SJCRH30 (cell line): ENCODE measurements at places on chromosomes 3 and 15. TPM values are rescaled to one million over a fixed set of nuclear protein-coding genes. Genes with fewer than 3 reads are reported as not detected.
A peak's percentile ranks its signal among the peaks of the same experiment; 100 is the strongest.

DNA sequence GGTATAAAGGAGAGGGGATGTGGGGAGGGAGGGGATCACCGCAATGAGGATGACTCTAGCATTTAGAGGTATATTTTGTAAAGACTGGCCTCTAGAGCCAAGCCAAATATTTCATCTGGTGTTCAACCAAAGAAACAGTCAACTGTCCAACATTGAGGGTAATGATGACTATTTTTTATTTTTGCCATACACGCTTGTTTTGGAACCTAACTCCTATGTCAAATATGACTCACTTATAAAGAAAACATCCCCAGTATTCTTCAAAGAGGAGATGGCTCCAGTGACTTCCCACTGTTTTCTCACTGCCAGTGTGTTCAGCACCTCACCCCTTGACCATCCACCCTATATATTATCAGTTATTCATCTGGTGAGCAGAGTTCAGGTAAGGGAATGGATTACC lies 77.3 kb downstream of the WNT5A start:
- DNase-seq: no peak

GRCh38 chr3:4615750-4616149 lies 122.6 kb downstream of the ITPR1 start:
- no peak for DNase-seq

DNA sequence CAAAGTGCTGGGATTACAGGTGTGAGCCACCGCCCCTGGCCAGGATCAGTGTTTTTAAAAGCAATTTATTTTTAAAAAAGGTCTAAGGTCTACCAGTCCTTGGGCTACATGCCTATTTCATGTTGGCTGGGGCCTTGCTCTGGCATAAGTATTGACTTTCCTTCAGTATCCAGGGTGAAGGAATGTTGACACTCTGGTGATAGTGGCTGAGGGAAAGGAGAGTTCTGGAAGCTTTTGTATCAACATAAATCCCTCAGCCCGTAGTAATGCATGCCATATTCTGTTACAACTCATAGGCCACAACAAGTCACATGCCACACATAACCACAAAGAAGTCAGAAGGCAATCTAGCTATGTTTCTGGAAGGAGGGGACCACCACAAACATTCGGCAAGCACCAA lies 273.9 kb downstream of the ROBO2 start:
- no peak for DNase-seq

GRCh38 chr3:9223672-9224071 lies 25.8 kb downstream of the SRGAP3 start:
- no peak for DNase-seq

DNA sequence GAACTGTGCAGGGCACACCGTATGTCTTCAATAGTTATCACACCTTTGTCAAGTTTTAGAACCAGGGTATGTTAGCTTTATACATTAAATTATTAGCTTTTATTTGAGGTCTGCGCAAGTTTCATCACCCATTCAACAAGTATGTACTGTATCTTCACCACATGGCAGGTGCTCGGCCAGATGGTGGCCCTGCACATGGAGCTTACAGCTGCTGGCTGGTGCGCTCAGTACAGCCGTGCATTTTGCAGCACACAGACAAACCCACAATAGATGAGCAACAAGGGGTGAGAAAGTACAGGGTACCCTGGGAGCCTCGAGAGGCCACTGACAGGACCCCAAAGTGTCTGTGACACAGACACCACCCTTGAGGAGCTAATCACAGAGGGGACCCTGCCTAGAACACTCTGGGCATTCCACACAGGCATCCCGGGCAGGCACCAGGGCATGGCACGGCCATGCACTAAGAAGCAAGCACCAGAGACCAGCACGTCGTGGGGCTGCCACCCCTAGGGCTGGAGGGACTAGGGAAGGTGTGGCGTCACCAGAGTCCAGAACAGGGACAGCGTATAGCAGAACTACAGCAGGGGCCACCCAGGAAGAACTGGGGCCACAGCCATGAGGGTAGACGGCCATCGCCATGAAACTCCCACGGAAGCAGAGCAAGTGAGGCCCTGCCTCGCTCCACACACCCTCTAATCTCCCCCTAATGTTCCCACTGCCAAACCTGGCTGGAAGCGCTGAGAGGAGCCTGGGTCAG lies 27.4 kb downstream of the ZXDC start:
- DNase-seq: no peak

- DNase-seq: no peak
Observed at GRCh38 chr3:25992606-25993005, 202.7 kb downstream of the OXSM start.

- DNase-seq: no peak
Observed at GRCh38 chr3:152199102-152199840, 69.5 kb upstream of the MBNL1 start.

GRCh38 chr15:25239471-25240345 lies 199.1 kb downstream of the UBE3A start:
- DNase-seq: no peak

- peak; percentile 21 for DNase-seq
Observed at GRCh38 chr15:100350434-100351226, 8.9 kb upstream of the ADAMTS17 start.

DNA sequence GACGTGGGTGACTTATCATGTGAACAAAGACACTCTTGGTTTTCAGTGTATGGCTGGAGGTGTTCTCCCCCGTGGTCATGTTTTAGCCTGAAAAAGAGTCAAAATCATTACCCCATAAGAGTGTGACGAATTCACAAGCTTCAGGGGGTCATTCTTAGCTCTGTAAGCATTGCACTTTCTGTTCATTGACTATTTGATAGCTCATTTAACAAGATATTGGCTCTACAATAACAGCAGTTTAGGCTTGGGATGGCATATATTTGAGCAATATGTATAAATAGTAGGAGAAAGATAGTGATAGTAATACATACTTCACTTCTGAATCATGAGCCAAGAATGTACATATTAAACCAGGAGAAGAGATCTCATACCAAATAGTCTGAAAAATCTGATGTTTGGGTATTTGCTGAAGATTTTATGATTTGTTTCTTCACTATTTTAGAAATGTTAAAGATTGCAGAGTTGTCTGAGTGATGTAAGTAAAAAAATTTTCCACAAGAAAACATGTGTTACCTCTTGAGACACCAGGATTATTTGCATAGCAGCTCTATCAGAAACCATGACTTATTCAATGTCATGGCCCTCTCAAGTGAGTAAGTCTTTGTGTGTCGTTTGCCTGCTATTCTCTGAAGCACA lies 996.0 kb downstream of the OTOL1 start:
- peak; percentile 42 for DNase-seq

- DNase-seq: peak; percentile 84
Observed at GRCh38 chr3:124812291-124813265, 74.6 kb downstream of the ITGB5 start.

GRCh38 chr3:187198490-187198889 lies 1.2 kb downstream of the RTP1 start:
- DNase-seq: no peak

DNA sequence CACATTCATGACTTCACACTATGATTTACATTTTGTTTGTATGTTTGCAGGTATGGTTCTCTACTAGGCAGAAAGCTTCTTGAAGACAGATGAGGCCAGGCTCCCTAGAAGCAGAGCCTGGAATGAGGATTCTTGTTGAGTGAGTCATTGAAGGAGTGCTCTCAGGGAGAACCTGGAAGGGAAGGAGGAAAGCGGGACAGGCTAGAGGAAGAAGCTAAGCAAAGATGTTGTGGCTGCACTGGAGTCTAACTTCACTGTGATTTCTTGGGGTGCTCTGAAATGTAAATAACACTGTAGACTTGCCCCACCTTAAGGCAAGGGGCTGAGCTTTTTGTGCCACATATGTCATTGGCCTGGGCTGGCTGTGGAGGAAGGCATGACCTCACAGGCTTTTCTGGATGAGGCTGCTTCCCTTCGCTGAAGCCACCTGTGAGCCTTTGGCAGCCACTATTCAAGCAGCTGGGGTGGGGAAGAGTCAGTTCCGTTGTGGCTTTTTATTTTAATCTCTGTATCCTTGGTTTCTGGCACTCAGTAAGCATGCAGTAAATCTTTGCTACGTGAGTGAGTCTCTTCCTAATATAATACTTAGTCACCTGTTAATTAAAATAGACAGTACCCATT lies 307.3 kb downstream of the SV2B start:
- peak; percentile 11 for DNase-seq

- DNase-seq: peak; percentile 90
Observed at GRCh38 chr15:74174219-74174957, 878 bp downstream of the ISLR start.

DNA sequence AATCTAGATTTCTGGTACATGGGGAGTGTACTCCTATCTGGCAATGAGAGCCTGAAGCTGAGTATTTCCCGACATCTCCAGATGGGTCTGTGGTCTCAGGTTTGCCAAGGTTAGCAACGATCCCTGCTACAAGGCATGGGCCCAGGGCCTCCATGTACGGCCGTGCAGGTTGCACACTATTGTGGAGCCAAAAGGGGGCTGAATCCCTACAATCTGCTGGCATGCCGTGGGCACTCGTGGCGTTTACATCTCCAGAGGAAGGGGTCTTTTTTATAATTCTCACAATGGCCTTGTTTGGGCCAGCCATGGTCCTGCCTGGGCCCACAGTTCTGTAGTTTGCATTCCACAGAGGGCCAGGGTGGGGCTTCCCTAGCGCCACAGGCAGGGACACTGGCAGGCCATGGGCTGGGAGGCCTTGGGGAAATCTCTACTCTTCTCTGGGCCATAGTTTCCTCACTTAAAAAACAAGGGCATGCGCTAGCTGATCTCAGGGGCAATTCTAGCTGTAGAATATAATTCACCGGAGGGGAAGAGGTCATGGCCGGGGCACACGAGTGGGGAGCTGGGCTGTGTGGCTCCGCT lies 68.9 kb upstream of the TLE3 start:
- no peak for DNase-seq

The SCG5 gene
- total RNA-seq: 0.36 and 0.41 TPM in 2 replicates

The IL16 gene
- total RNA-seq: 0.18 TPM in 1 of 2 replicates, not detected in the other

The PTPN9 gene
- total RNA-seq: 22.0 and 22.5 TPM in 2 replicates

The EFCC1 gene
- total RNA-seq: 0.05 and 0.08 TPM in 2 replicates

The HEMK1 gene
- total RNA-seq: 6.2 and 6.3 TPM in 2 replicates

The CRYGS gene
- total RNA-seq: 0.56 and 0.87 TPM in 2 replicates

The CHRD gene
- 8.2 and 9.0 TPM in 2 replicates for total RNA-seq

The TMC3 gene
- total RNA-seq: 0.06 TPM in 1 of 2 replicates, not detected in the other

The ERICH6 gene
- total RNA-seq: not detected in 2 replicates

The SLC12A8 gene
- total RNA-seq: 3.6 and 3.7 TPM in 2 replicates

The SPINK8 gene
- total RNA-seq: not detected in 2 replicates
